GM19239 (cell line): ENCODE measurements at places on chromosomes 1 and 21.

- no peak for DNase-seq
Measured at GRCh38 chr1:40806731-40807695, 23.4 kb downstream of the KCNQ4 start.

GRCh38 chr21:45279446-45280177, 8.1 kb downstream of the POFUT2 start:
- DNase-seq = no peak

DNA sequence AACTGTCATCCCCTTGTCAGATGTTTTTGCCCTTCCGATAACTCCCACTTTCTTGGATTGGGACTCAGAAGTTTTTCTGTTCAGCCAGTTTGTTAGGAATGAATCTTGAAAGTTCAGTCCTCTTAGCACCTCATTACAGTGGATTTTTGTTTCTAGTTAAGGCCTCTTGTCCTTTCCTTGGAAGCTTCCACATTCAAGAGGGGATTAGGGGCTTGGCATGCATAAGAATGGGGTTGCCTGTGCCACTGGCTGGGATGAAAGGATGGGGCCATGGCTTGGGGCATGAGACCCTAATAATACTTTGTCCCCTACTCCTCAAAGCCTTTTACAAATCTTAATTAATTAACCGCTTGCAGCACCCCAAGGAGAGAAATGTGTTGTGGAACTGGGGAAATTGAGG, 2.4 kb upstream of the DHDDS start:
- no peak for DNase-seq

DNA sequence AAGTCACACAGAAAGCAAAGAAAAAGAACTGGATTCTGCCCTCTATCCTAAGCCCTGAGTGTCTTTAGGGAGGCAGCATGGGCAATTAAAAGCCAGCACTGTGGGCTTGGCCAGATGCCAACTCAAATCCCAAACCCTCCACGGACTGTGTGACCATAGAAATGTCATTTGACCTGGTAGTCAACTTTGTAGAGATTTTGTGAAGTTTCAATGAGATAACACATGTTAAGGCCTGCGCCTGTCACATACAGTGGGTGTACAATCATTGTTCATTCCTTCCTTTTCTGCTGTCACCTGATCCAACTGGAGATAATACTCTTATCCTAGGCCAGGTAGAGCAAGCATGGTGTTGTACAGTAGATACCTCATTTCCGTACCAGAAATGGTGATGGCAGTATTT, 54.2 kb downstream of the TMEM53 start:
- DNase-seq = no peak

DNA sequence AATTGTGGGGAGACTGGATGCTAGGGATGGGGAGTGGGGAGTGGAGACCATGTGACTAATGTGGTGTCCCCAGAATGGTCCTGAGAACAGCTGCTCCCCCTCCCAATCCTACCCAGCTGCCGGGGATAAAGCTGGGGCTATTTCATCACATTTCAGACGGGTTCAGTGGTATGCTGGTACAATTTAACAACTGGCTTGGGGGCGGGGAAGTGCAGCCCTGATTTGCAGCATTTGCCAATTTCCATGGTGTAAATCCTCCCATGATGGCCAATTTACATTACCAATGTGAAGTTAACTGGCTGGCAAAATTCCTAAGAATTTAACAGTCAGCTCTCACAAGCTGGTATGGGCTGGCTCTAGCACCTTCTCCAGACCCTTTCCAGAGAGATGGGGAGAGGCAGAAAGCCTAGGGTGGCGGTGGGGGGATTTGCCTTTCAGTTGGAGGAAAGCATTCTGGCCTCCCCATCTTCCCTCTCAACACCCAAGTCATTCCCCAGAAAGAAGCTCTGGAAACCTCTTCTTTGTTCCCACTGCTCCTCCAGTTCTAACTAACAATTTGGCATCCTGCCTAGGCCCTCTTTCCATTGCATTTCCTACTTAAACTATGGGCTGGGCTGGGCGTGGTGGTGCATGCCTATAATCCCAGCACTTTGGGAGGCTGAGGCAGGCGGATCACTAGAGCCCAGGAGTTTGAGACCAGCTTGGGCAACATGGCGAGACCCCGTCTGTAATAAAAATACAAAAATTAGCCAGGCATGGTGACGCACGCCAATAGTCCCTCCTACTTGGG, 11.3 kb upstream of the ADGRB2 start:
- no peak for DNase-seq

- DNase-seq = no peak
Measured at GRCh38 chr1:100499194-100499811, 38.6 kb upstream of the GPR88 start.

- DNase-seq = peak; percentile 20
Measured at GRCh38 chr1:48236716-48237470, 14.4 kb downstream of the SLC5A9 start.

GRCh38 chr1:117664314-117664713, 58.5 kb downstream of the TENT5C start:
- DNase-seq = peak; percentile 64

DNA sequence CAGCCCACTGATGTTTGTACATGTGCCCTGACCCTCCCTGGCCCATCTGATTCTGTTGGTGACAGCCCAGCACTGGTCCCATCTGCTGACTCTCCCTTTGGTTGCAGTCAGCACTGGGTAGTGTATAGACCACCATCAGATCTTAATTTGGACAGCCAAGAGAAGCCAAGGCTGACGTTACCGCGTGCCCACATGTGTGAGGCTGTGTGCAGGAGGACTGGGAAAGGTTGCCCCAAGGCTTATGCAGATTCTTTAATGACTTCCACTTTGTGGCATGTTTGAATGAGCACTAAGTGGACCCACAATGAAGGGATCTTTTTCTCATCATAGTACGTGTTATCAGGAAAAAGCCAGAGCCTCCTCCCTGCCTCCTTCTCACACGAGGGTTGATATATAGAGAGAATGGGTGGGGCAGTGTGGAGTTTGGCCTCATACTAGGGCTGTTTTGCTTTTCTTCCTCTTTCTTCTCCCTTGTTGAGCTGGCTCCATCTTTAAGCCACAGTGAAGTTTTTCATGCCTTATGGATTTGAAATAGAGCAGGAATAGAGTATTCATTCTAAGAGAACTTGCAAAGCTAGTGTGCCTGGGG, 93.5 kb downstream of the NAV1 start:
- DNase-seq = no peak

- peak; percentile 27 for DNase-seq
Measured at GRCh38 chr1:98870959-98871903, 133.4 kb downstream of the PLPPR5 start.

- DNase-seq = no peak
Measured at GRCh38 chr1:30028939-30029338, 694.4 kb downstream of the MATN1 start.

DNA sequence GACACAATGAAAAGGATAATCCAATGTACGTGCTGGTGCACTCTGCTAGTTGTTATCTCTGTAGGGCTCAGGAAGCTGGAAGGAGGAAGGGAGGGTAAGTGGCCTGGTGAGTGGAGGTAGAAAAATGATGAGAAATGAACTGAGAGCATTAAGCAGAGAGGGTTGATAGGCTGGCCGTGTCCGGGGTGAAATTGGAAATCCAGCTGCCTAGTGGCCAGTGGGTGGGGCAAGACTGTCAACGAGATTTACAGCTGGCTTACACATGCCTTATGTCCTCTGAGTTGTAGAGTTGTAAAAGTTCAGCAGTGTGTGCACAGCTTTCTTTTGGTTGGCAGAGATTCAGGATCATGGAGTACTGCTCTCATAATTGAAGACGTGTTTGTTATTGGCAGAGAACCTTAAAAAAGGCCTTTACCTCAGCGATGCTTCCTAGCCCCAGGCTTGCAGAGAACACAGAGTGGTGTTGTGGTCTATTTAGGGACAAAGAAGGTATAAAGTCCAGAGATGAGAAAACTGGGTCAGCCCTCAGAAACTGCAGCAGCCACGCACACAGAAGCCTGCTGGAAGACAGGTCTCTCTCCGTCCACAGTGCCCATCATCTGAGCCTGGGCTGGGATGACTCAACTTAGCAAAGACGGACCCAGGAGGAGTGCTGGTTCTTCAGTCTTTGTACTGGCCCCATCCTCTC, 132.4 kb downstream of the EDEM3 start:
- no peak for DNase-seq

- DNase-seq = no peak
Measured at GRCh38 chr1:19040010-19040680, 83.7 kb upstream of the IFFO2 start.

- no peak for DNase-seq
Measured at GRCh38 chr1:212606395-212607205, 2.0 kb upstream of the ATF3 start.

DNA sequence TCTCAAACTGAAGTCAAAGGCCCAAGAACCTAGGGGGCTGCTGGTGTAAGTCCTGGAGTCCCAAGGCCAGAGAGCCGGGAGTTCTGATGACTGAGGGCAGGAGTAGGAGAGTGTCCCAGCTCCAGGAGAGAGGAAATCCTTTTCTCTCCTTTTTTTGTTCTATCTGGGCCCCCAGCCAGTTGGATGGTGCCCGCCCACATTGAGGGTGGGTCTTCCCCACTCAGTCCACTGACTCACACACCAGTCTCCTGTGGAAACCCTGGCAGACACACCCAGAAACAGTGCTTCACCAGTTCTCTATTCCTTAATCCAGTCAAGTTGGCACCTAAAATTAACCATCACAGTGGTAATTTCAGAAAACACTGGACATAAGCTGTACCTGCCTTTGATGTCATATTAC, 12.7 kb upstream of the WDR26 start:
- no peak for DNase-seq

DNA sequence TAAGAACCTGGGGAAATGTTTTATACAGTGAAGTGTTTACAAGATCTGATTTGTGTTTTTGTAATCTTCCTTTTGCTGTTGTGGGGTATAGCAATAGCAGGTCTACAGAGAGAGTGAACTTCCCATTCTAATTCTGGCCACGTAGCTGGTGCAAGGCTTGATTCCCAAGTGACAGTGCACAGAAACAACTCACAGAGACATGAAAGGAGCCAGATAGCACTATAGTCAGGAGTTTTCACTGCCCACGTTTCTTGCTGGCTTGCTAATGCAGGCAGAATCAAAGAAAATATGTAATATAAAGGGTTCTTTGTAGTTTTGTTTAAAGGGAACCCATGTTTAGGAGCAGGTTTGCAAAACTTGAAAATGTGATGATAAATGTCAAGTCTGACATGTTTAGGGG, 170.9 kb upstream of the IVNS1ABP start:
- DNase-seq = no peak
